ENCODE measurements at places on chromosomes 13 and 19.
A peak's percentile ranks its signal among the peaks of the same experiment; 100 is the strongest.

GRCh38 chr13:42497798-42498197, 76.2 kb upstream of the TNFSF11 start:
- DNase-seq = no peak

GRCh38 chr19:38665219-38665931, 17.9 kb downstream of the ACTN4 start:
- no peak for DNase-seq

GRCh38 chr19:49997709-49998108, 27.5 kb downstream of the VRK3 start:
- no peak for DNase-seq

DNA sequence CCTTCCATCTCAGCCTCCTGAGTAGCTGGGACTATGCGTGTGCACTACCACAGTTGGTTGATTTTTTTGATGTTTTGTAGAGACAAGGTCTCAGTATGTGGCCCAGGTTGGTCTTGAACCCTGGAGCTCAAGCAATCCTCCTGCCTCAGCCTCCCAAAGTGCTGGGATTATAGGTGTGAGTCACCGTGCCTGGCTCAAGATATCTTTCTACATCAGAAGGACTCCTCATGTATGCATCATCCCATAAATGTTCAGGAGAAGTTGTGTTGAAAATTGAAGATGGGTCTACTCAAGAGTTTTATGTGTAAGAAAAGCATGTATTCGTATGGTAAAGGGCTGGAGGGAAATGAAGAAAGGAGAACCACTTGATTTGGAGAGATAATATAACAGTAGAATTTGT, 71.8 kb upstream of the STK24 start:
- DNase-seq = no peak

DNA sequence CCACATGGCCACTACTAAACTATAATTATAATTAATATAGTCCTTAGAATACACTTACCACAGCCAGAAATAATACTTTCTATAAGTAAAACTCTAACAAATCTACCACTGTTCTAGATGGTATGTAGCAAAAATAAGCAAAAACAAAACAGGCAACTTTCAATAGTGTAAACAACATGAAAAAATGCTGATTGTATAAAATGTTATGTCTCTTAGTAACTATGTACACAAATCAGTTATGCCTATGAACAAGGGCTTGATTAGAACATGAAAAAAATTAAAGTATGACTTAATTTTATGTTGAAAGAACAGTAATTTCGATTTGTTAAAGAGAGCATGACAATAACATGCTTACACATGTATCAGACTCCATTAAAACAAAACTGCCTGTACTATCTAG, 60.7 kb downstream of the LATS2 start:
- DNase-seq = no peak

GRCh38 chr13:26075498-26075897, 23.7 kb upstream of the SHISA2 start:
- no peak for DNase-seq

DNA sequence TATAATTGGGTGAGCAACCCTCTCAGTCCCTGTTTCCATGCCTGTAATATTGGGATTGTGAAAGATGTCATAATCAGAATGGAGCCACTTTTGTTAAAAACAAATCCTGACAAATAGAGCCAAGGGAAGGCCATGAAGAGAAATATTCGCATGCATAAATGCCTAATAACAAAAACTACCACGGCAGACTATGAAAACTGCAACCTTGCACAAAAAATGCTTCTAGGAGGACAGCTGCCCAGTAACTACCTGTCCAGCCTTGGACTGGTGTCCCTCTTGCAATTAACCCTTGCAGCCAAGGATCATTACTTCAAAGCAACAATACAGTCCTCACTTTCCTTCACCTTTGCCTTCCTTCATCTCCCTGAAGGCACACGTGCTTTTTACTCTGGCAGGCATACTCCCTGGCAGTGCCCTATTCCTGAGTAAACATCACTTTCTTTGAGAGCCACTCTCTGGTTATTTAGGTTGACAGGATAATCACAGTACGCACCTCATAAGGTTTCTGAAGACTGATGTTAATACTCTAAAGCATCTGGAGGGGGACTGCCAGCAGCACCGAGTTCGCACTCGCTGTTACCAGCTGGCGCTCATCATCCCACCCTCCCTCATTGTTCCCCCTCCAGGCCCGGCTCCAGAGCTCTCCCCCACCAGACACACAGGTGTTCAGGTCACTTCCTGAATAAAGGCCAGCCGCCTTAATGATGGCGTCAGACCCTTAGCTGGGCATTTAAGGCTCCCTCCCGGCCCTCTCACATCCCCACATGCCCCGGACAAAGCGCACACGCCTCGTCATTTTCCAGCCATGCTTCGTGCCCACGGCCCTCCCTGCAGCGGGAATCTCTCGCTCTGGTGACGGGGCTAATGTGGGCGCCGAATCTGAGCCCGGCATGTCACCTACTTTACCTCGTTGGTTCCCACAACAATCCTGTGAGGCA, 57.3 kb downstream of the CDADC1 start:
- no peak for DNase-seq

GRCh38 chr19:58569191-58569942, 3.8 kb downstream of the MZF1 start:
- DNase-seq = peak; percentile 70

Measured in posterior vena cava (tissue), 2 donors.